Ecto neural progenitor cell (in vitro differentiated cells): ENCODE measurements at places on chromosomes 12 and 14.

- DNase-seq: no peak
Measured at GRCh38 chr12:81809829-81810595, 50.9 kb upstream of the PPFIA2 start.

DNA sequence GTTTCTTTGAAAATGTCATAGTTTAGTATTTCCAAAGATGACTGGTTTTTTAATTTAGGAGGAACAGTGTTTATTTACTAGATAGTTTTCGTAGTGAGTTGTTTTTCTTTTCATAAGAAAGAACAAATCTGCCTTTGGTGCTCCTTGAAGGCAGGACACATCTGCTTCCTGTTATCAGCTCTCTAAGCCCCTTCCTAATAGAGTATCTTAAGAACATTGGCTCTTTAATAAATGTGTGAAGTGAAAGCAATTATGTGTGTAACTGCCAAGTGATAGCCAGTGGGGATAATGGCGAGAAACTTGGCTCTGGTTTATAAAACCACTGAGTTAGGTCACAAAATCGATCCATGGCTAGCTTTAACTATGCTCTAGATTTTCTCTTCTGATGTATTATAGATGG lies 23.5 kb upstream of the PPFIBP1 start:
- DNase-seq: no peak

DNA sequence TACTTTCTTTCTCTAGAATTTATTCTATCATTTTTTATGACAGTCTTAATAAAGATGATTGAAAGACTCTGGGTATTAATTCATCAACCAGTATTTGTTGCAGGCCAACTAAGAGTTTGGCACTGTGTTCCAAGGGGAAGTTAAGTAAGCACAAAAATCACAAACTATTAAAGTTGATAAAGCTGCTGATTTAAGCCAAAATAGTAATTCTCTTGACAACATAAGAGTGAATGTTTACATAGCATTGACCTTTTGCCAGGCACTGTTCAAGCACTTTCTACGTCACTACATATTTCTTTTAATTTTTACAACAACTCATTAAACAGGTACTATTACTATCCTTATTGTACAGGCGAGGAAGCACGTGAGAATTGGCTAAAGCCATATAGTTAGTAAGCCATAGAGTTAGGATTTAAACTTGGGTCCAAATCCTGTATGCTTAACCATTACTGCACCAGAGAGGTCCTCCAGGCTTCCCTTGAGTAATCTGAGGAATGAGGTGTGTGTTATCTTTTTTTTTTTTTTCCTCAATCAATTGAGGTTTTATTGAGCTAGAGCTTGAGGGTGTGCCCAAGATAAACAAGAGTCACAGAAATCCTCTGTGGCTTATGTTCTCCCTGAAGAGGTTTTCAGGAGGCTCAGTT lies 1009.6 kb downstream of the DIO2 start:
- DNase-seq: no peak

DNA sequence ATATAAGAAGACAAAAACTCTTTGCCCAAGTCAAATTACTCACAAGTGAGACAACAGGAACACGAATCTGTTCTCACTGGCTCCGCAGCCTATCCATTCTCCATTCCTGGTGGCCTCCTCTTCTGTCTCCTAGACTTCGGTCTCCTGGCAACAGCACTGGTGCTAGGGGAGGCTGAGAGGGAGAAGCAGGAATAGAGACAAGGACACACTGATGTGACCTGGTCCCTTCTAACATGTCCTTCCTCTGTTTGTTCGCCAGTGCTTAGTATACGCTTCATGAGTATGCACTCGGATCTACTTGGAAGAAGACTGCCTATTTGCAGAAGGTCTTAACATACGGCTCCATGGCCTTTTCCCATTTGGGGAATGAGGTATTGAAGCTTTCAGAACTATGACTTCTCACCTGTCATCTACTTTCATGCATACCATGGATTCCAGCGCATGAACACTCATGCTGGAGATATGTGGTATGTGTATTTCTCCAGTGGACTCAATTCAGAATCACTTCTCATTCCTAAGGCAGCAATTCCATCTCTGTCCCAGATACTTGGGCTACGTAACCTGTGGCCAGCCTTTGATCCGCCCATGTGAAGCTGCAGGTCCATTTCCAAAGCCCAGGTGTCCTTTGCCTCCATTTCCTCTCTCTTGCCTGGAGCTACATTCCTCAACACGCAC lies 33.9 kb downstream of the BHLHE41 start:
- no peak for DNase-seq

DNA sequence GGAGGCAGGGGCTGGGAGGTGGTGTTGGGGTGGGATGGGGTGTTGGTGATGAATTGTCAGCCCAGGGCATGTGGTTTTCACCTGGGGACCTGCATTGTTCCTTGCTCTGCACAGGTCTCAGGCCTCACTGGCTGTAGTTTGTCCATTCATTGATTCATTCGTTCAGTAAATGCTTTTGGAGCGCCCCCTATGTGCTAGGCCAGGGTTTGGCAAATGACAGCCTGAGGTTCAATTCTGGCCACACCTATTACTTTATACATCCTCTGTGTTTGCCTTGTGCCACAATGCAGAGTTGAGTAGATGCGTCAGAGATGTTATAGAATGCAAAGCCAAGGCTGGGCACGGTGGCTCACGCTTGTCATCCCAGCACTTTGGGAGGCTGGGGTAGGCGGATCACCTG lies 4.7 kb downstream of the ADCK1 start:
- DNase-seq: peak; percentile 54

DNA sequence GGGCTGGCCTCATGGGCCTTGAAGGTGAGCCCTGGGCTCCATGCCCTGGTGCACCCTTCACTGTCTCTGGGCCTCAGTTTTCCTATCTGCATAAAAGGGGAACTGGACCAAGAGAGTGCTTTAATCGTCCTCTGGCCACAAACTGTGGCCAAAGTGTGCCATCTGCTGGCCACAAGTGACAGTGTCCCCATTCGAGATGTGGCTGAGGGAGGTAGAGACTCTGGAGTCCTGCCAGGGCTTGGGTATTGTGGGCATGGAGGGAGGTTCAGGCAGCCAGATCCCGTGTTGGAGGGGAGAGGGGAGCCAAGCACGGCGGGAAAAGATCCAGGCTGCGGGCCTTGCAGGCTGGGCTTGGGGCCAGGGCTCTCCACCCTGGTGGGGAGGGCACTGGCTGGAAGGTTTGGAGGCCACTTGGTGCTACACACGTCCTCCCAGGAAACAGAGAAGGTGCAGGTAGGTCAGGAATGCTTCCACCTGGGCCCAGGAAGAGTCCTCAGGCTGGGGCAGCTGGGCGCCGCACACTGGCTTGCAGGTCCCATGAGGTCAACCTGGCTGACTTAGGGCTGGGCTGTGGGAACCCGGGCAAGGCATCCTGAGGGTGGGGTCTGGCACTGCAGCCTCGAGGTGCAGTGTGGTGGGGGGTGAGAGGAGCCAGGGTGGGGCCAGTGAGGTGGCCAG lies 7.3 kb upstream of the KIF26A start:
- DNase-seq: peak; percentile 52

DNA sequence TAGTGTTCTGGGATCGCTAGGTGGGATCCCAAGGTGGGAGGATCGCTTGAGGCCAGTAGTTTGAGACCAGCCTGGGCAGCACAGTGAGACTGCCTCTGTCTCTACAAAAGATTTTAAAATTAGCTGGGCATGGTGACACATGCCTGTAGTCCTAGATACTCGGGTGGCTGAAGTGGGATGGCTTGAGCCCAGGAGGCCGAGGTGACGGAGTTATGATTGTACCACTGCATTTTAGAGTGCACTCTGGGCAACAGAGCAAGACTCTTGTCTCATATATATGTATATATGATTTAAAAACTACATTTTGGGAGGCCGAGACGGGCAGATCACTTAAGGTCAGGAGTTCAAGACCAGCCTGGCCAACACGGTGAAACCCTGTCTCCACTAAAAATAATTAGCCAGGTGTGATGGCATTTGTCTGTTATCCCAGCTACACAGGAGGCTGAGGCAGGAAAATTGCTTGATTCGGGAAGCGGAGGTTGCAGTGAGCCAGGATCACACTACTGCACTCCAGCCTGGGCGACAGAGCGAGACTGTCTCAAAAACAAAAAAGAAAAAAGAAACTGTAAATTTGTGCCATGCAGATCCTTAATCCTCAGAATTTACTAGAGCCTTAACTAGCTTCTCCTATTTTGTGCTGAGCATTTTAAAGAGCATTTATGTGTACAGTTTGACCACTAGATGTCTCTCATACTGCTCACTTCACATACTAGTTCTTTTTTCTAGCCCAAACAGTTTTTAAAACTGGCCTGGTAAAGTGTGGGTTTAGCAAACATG lies 114.8 kb downstream of the MON2 start:
- no peak for DNase-seq

DNA sequence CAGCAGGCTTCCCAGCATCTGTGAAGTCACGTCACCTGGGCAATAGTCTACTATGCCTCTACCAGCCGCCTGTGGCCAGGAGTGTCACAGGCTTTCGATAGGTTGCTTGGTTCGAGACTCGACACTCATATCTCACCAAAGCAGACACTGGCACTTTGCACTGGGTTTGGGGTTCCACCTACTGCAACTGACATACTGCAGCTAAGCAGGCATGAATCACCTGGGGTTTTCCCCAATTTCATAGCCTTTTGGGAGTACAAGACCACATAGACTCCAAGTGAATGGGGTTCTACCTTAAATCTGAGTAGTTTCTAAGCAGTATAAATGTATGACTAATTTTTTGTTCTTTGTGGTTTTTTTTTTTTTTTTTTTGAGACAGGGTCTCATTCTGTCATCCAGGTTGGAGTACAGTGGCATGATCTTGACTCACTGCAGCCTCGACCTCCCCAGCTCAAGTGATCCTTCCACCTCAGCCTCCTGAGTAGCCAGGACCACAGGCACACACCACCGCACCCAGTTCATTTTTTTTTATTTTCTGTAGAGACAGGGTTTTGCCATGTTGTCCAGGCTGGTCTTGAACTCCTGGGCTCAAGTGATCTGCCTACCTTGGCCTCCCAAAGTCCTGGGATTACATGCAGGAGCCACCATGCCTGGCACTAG lies 32.1 kb downstream of the DMAC2L start:
- DNase-seq: no peak

GRCh38 chr12:49331380-49332222 lies 5.4 kb downstream of the C1QL4 start:
- peak; percentile 83 for DNase-seq

GRCh38 chr14:89429199-89430181 lies 12.5 kb upstream of the FOXN3 start:
- DNase-seq: no peak

DNA sequence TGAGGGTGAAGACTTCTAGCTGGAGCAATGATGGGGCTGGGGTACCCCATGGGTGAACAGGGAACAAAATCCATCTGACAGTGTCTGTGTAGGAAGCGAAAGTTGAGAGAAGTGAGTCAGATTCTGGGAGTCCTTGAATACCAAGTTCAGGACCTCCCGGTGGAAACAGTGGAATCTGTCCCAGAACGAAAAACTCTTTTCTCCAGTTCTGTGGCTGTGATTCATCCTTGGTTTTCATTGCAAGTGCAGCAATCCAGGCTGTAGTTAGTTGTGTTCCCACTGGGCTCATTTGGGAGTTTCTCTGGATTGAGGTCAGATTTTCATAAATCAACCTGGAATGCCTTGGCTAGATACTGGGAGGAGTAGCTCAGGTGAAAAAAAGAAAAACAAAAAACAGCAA lies 120.7 kb downstream of the C12orf75 start:
- no peak for DNase-seq

GRCh38 chr12:57029457-57029856 lies 13.1 kb upstream of the TAC3 start:
- no peak for DNase-seq

GRCh38 chr14:51453869-51454268 lies 197.8 kb upstream of the FRMD6 start:
- DNase-seq: no peak

- no peak for DNase-seq
Measured at GRCh38 chr12:20483776-20484175, 115.4 kb downstream of the PDE3A start.

- DNase-seq: no peak
Measured at GRCh38 chr12:109557200-109557599, 16.1 kb downstream of the MMAB start.

- no peak for DNase-seq
Measured at GRCh38 chr14:50795142-50795541, 35.8 kb downstream of the NIN start.

DNA sequence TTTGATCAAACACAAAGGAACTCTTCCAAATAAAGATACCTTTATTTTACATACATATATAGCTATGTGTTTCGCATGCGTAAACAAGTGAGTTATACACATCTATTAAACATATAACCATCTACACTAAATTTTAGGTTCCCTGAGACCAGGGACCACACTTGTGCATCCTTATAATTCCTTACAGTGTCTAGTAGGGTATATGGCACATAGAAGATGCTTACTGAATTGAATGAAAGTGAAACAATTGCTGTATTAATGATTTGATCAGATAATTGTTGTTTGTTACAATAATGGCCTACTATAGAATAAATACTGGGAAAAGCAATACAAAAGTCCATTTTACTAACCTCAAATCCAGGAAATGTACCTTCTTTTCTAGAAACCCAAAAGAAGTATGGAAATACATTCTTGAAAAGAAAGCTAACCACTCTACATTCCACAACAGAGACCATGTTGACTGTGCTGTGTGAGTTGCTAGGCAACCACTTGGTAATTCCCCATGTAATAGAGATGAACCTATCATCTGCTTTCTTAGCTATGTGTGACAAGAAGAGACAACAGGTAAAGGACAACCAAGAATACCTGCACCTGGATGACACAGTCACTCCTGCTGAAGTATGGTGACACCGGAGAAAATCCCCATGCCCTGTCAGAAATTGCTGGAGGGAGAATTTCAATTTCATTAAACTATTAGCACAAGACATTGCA lies 11.9 kb upstream of the CIPC start:
- DNase-seq: no peak

GRCh38 chr12:12736759-12737676 lies 19.9 kb downstream of the CDKN1B start:
- DNase-seq: no peak

- no peak for DNase-seq
Measured at GRCh38 chr12:66047411-66048021, 83.0 kb downstream of the LLPH start.

GRCh38 chr14:72558721-72559120 lies 335.2 kb downstream of the DPF3 start:
- DNase-seq: no peak

- DNase-seq: no peak
Measured at GRCh38 chr12:19957308-19958125, 410.8 kb upstream of the PDE3A start.

- no peak for DNase-seq
Measured at GRCh38 chr12:59388694-59389093, 207.1 kb upstream of the SLC16A7 start.

DNA sequence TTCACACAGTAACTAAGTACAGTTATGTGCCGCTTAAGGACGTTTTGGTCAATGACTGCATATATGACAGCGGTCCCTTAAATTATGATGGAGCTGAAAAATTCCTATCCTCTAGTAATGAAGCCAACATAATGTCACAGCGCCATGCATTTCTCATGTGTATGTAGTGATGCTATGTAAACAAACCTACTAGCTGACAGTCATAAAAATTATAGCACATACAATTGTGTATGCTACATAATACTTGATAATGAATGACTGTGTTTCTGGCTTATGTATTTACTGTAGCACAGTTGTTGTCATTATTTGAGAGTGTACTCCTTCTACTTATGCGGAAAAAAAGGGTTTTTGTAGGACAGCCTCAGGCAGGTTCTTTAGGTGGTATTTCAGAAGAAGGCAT lies 99.7 kb downstream of the DACT1 start:
- no peak for DNase-seq
